Fibroblast of lung (primary cell): ENCODE measurements at places on chromosomes 13 and 19.

DNA sequence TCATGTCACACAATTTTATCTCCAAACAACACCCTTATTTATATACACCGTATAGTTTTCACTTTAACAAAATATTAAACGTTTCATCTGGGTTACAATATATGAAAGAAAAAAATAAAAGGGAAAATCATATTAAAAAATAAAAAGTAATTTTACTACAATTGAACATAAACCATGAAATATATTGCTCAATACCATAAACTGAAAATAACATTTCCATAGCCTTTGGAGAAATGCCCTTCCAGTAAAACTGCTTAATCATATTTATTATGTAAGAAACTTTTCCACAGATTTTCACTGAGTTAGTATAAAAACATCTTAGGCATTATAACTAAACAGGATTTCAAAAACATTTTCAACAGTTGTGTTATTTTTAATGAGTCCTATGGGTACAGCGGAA, 1.5 kb upstream of the ZNF347 start:
- DNase-seq: no peak

DNA sequence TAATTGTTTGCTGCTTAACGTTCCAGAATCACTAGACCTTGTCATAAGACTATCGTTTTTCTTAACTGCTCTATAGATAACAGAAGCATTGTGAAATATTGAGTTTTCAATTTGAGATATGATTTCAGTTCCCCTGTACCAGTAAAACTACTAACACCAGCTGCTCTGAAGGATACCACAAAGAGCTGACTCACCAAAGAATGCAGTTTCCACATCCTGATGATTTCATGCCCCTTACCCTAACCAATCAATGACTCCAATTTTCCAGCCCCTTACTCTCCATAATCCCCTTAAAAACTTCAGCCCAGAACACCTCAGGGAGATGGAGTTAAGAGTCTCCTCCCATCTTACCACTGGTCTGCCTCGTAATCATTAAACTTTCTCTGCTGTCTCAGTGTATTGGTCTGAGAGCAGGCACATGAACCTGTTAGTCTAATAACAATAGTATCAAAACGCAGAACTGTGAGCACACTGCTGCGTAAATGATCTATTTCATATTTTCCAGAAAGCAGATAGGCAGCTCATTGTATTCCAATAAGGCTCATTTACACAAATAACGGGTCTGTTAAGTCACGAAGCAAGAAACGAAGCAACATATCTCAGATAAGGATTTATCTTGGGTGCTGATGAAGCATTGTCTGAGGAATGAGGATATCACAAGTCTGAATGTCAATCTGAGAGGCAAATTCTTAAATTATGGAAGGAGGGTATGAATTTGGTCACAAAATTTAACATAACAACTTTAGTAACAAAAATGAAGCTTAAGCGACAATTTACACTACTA, 14.1 kb upstream of the CCNA1 start:
- DNase-seq: peak; percentile 77

DNA sequence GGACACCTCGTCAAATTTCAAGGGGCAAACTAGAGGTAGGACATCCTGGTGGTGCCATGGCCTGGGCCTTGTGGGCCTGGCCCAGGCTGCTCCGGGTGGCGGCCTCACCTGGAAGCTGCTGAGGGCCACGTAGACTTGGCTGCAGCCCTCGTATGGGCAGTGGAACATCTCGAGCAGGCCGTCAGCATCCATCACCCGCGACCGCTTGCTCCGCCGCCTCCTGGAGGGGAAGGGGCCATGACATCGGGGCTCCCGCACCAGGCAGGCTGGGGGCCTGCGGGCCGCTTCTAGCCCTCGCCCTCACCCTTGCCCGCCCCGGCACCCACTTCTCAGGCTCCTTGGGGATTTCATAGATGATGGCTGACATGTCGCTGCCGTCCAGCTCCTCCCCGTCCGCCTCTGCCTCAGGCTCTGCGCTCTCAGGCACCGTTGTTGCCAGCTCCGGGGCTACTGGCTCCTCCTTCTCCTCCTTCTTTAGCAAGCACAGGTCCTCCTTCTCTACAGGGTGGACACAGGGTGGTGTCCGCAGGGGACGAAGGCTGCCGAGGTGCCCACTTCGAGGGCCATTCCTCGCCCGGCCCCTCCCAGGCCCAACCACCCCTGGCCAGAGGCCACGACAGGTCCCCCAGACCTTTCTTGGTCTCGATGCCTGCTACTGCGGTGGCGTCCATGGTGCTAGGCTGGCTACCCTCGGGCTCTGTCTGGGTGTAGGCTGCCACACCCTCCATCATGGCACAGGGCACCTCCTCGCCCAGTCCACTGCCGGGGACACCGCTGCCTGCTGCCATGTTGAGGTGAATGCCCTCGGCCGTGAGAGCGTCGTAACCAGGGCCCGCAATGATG, 6.0 kb upstream of the ELAVL3 start:
- no peak for DNase-seq

DNA sequence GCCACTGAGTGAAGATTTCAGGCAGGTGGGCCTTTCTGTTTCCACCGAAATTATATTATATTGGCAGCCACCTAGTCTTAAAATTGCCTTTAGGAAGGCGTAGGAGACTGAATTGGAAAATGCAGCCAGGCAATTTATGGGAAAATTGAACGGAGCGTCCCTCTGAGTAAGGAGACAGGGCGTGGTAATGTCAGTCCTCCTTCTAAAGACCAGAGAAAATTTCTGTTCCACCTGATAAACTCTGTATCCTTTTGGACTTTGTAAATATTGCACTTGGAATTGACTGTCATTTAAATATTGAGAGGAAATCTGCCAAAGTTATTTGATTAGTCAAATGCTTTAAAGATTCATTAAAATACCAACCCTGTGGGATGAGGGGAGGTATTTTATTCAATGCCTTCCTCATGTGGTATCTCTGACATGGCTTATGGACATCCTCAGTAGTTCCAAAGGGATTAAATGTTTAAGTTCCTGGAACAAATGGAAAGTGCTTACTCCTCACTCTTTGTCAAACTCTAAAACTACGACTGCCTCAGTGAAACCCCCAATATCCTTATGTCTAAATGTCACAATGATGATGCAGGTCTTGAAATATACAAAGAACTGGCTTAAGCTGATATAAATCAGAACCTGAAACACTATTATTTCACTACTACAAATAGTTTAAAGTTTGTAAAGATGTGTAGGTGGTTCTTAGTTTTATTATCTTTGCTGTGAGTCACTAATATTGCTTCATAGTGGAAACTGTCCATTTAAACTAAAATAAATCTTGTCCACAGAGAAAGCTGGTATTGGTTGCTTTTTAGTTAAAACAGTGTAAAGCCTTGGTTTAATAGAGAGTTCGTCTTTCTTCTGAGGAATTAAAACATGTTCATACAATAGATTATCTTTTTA, 203.2 kb downstream of the FGF14 start:
- peak; percentile 50 for DNase-seq

DNA sequence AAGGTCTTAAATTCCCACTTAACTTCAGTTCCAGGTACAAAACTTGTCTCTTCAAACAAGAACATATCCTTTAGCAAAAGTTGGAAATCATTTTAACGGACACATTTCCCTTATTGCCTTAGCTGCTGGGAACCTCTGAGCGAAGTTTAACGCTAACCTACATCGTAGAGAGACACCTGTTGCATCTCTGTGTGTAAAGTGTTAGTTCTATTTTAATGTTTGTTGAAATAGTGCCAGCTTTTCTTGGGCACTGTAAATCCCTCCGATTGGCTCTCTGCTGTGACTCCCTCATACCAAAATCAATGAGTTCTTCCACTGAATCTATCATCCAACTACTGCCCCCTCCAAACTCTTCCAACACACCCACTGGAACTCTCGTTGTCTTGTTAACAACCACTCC, 2.3 kb upstream of the HIF3A start:
- DNase-seq: no peak

GRCh38 chr13:56909896-56910600, 230.7 kb upstream of the PRR20A start:
- no peak for DNase-seq
